ENCODE measurements at places on chromosomes 7 and 10. TPM values are rescaled to one million over a fixed set of nuclear protein-coding genes. Genes with fewer than 3 reads are reported as not detected.

The PRLHR gene
- not detected for total RNA-seq

The TRUB1 gene
- total RNA-seq = 16.7 TPM

The SGCE gene
- 87.5 TPM for total RNA-seq

The CHN2 gene
- 7.0 TPM for total RNA-seq

The TAS2R41 gene
- not detected for total RNA-seq

The TRPV5 gene
- total RNA-seq = not detected

The MOGAT3 gene
- not detected for total RNA-seq

The GRID2IP gene
- not detected for total RNA-seq

The LAMB1 gene
- 458 TPM for total RNA-seq

The MRLN gene
- total RNA-seq = not detected

The OPN1SW gene
- total RNA-seq = not detected

The PAX2 gene
- total RNA-seq = 3.9 TPM

The CUBN gene
- total RNA-seq = 2.1 TPM

The SPDYE2B gene
- total RNA-seq = not detected

The CADPS2 gene
- total RNA-seq = 12.4 TPM

The GIMAP7 gene
- total RNA-seq = 34.5 TPM

The CRPPA gene
- total RNA-seq = 2.0 TPM

The PALD1 gene
- 197 TPM for total RNA-seq

The NUTM2D gene
- 3.9 TPM for total RNA-seq

The FRMD4A gene
- 162 TPM for total RNA-seq

The OR2A12 gene
- total RNA-seq = not detected

The ANKRD61 gene
- total RNA-seq = not detected

The GIMAP8 gene
- 16.7 TPM for total RNA-seq

The ITGB1 gene
- total RNA-seq = 1,812 TPM

The NOLC1 gene
- total RNA-seq = 65.5 TPM

The GNGT1 gene
- total RNA-seq = not detected

The SKIDA1 gene
- 1.2 TPM for total RNA-seq

The GIMAP4 gene
- total RNA-seq = 83.5 TPM

The CDH23 gene
- total RNA-seq = not detected

Measured in glomerular endothelial cell (primary cell).